ENCODE measurements at places on chromosomes 2 and 18.

GRCh38 chr2:119943058-119943457 lies 69.8 kb upstream of the EPB41L5 start:
- no peak for DNase-seq

GRCh38 chr2:237109421-237109934 lies 23.8 kb downstream of the COPS8 start:
- no peak for DNase-seq

GRCh38 chr2:208929139-208929864 lies 494.5 kb upstream of the MAP2 start:
- DNase-seq = no peak

DNA sequence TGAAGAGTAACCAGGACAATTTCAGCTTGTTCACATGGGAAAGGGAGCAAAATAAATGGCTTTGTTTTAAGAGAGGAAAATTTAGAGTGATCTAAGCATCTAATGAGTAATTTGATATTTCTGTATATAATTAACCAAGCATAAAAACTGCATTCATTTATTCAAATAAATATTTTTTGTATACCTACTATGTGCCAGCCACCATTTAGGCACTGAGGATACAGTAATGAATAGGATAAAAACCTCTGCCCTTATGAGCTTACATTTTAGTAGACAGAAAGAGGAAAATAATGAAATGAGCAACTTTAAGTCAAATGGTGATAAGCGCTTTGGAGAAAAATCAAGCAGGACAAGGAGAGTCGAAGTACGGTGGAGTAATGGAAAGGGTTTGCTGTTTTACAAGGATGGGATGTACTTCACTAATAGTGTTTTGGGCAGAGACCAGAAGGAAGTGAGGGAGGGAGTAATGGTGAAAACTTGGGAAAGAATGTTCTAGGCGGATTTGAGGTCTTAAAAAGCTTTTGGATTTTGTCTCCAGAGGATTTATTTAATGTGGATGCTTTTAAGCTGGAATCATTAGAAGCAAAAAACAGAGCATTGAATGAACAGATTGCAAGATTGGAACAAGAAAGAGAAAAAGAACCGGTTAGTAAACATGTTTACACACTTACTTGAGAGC lies 17.4 kb downstream of the NDC80 start:
- no peak for DNase-seq

DNA sequence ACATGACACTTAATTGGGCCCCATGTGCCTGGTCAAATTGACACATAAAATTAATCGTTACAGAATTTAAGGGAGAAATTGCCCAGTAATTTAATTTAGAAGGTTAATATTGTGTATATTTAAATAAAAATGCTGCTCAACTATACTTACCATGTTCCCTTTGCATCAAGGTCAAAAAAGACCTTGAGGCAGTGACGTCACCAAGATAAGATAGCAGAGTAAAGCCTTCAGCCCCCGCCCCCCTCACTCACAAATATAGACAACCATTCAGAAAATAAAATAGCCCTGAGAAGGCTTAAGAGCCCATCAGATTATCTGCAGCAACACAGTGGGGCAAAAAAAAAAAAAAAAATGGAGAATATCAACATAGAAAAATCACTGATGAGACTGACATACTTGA lies 785.7 kb downstream of the CCDC85A start:
- DNase-seq = no peak

DNA sequence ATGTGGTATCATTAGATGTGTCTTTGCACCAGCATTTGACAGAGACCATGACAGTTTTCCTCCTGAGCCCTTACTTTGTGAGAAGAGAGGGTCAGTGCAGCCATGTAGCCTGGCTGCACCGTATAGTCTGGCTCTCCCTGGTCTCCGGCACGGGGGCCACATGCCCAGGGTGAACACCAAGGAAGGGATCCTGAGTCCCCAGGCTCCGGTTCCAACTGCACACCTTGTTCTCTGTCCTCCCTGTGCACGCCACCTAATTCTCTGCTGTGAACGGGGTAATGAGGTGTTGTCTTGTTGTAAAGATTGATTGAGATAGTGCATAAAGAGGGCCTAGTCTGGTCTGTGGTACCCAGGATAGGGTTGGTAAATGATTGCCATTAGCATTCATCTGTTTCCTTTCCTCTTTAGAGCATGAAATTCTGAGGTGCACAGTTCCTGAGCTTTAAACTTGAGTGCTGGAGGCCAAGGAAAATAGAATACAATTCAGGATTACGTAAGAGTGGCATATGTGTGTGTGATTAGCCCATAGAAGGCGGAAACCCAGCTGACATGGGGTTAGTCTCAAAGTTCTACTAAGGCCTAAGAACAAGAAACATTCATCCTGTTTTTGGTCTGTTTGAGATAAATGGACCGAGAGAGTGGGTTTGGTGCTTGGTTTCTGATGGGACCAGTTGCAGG lies 55.5 kb downstream of the NCK2 start:
- no peak for DNase-seq

DNA sequence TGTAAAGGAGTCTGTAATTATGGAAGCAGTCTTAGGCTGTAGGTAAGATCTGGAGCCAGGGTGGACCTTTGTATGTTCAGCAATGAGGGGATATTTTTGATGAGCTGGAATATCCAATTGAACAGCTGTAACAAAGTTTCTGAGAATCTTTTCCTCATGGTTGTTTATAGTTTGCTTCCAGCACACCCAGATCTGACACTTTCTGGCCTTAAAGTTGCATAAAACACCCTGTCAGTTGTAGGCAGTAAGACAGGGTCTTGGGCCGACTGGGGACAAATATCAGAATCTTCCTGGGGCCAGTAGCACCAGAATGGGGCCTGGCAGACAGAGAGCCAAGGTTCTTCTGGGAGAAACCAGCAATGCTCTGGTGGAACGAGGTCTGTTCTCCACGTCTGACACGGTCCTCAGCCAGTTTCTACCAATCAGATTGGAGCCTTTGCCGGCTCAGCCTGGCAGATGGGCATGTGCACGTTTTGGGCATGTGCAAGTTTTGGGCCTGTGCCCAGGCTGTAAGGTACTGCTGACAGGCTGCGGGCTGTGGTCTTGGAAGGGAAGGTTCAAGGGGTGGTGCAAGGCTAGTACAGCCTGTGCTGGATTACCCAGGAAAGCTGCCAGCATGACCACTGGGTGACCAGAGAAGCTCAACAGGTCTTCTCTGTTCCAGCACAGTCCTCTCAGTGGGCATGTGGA lies 89.8 kb downstream of the PRKCE start:
- DNase-seq = no peak

DNA sequence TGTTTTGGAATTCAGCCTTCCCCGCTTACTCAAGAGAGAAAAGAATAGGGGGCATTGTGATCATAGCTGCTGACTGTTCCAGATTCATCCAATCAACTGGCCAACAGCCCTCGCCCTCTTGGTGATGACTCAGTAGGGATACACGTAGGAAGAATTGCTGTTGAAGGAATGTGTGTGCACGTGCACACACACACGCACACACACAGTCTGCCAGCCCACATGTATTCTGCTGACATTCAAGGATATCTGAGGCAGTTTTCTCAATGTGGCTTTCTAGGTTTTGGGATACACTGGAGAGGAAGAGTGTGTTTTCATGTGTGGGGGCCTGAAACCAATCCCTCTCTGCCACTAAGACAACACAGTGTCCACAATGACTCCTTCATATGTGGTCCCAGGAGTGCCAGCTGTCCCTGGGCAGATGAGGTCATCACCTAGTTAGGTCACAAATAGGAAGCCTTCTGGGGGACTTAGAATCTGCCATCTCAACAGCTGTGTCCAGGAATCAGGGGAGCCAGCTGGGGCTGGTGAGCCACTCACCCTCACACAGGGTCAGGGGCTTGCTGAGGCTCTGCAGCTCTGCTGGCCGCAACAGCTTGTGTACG lies 352.6 kb downstream of the SS18 start:
- peak; percentile 98 for DNase-seq

- DNase-seq = no peak
Measured at GRCh38 chr18:55149994-55150393, 190.7 kb upstream of the CCDC68 start.

- no peak for DNase-seq
Measured at GRCh38 chr2:235049069-235049468, 97.3 kb downstream of the SH3BP4 start.

- no peak for DNase-seq
Measured at GRCh38 chr2:49045083-49045482, 109.2 kb downstream of the FSHR start.

- DNase-seq = no peak
Measured at GRCh38 chr2:172712251-172712650, 23.4 kb upstream of the RAPGEF4 start.

- DNase-seq = peak; percentile 9
Measured at GRCh38 chr18:49618742-49619681, 57.2 kb downstream of the LIPG start.

- no peak for DNase-seq
Measured at GRCh38 chr2:10173258-10174005, 50.9 kb downstream of the RRM2 start.

GRCh38 chr2:197011801-197012641 lies 85.5 kb upstream of the PGAP1 start:
- DNase-seq = peak; percentile 39

All from fibroblast of lung (primary cell).